Brain pericyte (primary cell): ENCODE measurements at places on chromosomes 7 and 10.

GRCh38 chr7:80856769-80857168 is 62.1 kb downstream of the SEMA3C start:
- no peak for DNase-seq

DNA sequence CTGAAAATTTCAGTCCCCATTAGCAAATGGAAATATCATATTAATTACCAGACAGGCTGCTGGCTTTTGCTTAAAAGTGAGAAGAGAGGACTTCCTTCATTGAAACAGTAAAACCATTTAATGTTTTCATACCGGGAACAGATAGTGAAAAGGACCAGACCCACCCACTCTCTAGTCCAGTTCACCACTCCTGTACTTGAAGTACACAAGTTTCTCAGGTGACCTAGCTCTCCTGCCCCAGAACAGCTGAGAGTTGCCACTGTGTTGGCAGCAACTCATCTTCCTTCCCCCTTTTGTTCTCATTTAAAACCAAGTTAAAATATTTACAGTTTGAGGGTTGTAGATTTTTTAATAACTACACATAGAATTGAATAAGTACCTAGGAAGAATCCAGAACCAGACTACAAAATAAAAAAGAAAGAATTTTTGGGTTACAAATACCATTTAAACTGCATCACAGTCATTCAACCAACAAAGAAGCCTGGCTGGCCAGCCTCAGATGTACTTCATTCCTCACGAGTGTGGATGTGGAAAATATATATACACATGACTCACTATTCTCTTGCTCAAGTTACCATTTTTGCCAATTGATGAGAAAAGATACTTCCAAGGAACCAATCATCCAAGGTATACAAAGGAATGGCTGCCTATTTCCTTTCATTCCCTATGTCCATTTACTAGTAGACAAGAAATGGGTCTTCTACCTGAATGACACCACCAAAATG is 68.1 kb downstream of the VPS41 start:
- DNase-seq = no peak

GRCh38 chr7:36011588-36011965 is 141.5 kb upstream of the EEPD1 start:
- peak; percentile 46 for DNase-seq

DNA sequence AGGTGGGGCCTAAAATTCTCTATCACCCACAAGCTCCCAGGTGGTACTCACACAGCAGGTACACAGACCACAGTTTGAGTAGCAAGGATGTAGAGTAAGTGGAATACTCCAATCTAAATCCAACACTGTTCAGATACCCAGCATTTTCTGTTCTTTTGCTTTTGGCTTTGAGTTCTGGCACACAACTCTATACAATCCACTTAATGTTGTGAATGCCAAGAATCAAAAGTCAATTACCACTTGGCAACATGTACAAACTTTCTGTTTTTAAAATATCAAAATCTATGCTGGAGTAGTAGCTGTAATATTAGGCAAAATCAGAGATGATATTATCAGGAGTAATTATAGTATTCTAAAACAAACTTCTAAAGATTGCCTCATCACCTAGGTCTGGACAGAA is 133.4 kb upstream of the LRRTM3 start:
- no peak for DNase-seq

DNA sequence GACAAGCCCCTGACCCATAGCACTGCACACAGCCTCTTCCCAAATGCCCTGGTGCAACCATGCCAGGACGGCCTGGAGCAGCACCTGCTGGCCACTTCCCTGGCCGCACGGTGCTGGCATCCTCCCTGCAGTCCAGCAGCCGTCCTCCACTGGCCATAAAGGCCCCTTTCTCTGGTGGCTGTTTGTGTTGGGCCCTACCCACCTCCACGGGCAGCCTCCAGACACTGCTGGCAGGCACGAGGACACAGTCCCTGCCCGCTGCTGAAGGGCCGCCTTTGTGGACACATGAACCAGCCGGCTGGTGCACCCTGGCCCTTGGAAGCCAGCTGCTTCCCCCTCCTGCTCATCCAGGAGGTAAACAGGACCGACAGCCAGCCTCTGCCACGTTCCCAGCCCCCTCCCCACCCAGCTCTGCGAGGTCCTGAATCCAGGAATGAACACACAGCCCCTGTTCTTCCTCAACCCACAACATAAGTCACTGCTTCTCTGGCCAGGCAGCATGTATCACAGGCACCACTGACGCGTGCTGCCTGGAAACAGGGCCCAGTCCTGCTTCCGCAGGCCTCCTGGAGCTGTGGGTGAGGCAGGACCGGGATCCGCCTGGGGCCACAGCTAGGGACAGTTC is 43.8 kb downstream of the SPOCK2 start:
- no peak for DNase-seq

- DNase-seq = no peak
These were observed 12.2 kb upstream of the REPIN1 start for GRCh38 chr7:150356265-150356897.

DNA sequence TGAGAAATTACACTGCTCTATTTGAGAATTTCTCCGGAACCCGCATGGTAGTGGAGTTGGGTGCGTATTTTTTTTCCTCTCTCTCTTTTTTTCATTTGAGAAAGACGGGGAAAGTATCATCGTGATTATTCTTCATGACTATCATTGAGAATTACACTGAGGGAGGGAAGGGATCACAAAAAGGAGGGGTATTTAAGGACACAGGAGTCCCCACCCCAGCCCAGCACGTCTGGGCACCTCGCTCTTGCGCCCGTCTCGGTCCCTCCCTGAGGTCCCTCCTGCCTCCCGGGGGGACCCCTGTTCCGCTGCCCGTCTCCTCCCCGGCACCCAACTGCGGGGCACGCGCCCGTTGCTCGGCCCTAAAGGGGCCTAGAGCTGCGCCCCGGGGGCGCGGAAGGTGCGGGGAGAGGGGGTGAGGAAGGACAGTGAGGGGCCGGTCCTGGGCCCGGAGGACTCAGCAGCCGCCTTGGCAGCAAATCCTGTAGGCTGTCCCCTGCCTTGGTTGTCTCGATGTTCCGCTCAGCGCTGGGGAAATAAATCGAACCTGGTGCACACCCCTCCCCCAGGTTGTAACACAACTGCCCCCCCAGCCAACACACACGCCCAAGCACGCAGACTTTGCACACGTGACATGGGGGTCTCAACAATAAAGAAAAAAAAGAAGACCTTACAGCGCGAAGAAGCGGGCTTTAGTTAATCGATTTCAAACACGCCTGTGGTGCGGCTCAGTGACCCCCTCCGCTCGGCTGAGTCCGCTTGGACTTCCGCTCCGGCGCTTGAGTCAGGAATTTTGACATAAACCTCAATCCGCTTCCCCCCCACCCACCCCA is 18.6 kb upstream of the GATA3 start:
- no peak for DNase-seq

DNA sequence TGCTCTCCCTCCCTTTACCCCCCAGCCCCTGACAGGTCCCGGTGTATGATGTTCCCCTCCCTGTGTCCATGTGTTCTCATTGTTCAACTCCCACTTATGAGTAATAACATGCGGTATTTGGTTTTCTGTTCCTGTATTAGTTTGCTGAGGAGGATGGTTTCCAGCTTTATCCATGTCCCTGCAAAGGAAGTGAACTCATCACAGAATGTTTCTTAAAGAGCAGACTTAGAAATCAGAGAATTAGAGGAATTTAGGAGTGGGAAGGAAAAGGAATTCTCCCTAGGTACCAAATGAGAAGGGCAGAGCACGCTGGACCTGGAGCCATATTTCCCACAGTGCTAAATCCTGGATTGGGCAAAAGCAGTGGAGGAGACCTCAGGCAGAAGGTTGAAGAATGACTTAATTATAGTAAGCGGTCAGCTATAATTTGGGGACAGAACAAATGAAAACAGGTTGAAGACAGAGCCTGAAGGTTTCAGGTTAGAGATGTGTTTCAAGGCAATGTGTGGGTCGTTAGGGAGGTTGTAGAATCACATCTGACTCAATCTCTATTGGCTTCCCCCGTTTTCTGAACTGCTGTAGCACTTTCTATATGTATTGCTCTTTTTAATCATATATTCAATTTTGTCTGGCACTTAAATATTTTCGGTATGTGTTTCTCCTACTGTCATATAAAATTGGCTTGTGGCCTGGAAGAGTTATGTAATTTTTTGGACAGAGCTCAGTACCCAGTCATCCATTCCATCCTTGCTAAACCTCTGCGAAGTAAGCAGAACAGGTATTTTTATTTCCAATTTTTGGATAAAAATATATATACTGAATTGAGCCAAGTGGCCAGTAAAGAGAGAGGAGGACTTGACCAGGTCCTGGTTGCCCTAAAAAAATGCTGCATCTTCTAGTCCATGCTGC is 210.5 kb upstream of the KLF6 start:
- no peak for DNase-seq

DNA sequence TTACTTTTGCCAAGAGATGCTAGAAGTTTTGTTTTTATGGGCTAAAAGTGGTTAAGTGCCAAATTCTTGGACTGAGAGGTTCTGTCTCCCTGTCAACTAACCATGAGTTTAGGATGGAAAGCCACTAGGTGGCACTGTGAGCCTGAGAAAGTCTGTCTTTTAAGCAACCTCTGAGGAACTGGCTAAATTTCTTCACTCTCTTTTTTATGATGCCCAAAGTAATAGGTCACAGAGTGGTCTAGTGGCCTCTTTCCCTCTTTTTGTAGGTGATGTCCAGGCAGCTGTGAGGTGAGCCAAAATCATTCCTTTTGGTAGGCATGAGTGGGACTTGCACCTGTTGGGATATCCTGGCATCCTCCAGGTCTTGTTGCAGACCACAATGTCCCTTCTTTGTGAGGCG is 56.8 kb downstream of the SND1 start:
- peak; percentile 43 for DNase-seq

DNA sequence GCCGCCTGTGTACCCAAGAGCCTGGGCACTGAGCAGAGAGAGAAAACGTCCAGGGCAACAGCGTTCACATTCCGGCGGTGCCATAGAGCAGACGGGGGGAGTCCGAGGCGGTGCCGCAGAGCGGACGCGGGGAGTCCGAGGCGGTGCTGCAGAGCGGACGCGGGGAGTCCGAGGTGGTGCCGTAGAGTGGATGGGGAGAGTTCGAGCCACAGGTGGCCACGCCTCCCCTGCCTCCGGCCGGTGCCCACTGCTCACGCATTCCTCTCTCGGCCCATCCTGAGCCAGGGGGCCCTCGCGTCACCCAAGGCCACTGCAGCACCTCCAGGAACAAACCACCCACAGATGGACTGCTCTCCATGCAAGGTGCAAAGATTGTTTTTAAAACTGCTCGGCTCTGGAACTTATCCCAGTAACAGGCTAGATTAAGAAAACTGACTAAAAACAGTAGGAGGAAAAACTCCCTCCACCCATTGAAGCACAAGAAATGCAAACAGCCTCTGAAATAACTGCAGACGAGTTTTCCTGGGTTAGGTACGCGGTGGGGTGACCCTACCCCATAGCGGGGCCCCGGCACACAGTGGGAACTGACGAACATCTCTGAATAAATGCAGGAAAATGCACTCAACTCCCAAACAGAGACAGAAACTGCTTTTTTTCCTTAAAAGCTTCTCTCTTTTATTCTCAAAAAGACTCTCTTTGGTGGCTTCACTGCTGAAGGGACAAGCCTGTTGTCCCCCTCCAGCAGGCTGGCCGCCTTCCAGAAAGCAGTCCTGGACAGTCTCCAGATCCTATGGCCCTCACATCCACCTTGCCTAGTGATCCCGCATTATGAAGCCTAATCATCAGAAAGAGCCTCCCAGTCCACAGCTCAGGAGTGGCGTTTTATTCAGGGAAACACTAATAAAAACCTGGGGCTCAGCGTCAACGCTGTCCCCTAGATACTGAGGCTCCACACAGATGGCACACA is 55.9 kb downstream of the DIP2C start:
- no peak for DNase-seq

- DNase-seq = no peak
These were observed 3.0 kb downstream of the AFAP1L2 start for GRCh38 chr10:114401195-114401791.

GRCh38 chr10:23445591-23445990 is 6.7 kb downstream of the OTUD1 start:
- no peak for DNase-seq

DNA sequence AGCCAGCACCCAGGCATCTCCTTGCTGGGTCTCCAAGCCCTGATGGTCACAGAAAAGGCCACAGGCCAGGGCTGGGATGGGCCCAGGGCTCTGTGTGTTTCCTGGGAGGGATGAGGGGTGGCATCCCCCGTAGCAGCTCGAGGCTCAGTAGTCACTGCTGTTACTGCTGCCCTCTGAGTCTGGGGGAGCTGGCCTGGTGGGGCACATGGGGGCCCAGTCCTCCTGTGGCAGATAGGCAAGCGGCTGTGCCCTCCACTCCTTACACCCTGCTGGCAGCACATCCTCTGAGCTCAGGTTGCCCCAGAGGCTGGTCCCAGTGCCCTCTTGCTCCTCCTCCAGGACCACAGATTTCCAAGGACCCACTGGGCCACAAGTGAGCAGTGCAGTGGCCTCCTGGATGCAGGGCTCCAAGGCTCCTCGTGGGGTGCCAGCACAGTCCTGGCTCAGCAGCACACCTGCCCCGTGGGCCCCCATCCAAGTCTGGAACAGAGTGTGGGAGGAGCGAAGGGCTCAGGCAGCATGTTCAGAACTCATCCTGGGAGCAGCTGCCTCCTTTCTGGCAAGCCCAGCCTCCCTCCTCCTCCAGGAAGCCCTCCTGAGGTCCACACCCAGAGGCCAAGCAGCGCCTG is 31.5 kb upstream of the TUBB8 start:
- DNase-seq = no peak

GRCh38 chr7:27032839-27033238 is 63.0 kb downstream of the HOXA1 start:
- DNase-seq = no peak

DNA sequence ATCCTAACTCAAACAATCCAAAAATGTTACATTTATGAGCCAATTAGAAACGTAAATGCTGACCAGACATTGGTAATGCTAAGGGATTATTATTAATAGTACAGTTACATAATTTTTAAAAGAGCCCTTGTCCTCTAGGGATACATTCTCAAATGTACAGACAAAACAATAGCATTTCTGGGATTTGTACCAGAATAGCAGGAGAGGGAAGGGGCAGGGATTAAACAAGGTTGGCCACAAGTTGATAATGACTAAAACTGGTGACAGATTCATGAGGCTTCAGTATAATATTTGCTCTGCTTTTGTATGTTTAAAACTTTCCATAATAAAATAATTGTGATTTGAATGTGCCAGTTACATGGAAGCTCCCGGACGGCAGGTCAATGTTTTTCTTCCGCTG is 27.0 kb downstream of the HSPA12A start:
- DNase-seq = no peak
